NCI-H1417 treated with DMSO at 0.1 percent for 48 hours (cell line): ENCODE measurements at places on chromosomes 7 and 10.

DNA sequence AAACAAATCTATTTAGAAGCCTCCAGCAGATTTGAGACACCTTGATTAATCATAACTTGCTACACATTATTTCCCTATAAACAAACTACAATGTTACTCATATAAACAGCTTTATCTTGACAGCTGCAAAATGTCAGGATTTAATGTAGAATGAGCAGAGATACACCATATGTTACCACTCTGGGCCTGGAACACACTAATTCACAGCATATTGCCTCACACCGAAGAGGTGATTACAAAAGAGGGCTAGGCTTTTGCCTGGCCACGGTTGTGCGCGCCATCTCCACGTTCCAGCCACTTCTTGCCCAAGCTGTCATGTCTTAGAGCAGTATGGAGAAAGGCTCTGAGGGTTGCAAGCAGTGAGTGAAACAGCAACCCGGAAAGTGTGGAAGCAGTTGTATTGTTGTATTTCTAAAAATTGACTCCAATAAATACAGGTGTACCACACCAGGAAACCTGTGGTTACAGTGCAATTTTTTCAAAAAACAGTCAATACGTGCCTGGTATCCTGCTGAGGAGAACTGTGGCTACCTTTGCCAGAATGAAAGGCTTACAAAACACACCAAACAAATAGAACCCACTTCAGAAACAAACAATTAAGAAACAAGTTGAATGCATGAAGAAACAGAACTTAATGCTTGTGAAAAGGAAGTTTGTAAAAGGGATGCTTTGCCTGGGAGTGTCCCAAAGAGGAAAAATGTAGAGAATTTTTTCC is 498.1 kb downstream of the PLXNA4 start:
- DNase-seq, result no peak

- no peak for DNase-seq
Observed at GRCh38 chr10:13272164-13272571, 27.7 kb downstream of the PHYH start.

GRCh38 chr7:42445691-42446090 is 208.7 kb upstream of the GLI3 start:
- no peak for DNase-seq

DNA sequence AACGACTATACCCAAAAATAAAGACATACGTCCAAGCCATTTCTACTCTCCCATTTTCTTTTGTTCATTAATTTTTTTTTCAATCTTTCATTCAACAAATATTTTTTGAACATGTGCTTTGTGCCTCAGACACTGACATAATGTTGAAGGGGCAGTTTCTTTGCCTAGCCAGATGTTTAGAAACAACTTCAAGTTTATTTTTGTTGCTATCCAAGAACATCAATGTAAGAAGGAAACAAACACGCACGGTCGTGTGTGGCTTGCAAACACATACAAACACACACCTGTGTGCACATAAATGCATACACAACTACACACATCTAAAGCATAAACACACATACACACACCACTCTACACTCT is 39.9 kb downstream of the BTBD16 start:
- no peak for DNase-seq

DNA sequence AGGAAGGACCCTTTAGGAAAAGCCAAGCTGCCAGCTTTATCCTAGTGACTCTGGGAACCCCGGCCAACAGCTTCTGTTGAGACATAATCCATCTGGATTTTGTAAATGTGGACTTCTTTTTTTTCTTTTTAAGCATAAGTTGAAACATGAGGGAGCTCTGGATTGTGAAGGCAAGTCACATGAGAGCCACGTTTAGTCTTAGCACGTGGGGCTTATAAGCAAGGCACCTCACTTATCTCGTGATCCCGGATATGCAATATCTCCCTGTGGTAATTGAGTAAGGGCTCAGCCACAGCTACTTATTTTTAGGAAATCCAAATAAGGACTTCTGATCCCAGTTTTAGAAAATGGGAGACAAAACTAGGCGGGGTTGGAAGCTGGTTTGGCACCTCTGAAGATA is 111.2 kb upstream of the PTN start:
- DNase-seq, result no peak

- DNase-seq, result no peak
Observed at GRCh38 chr7:101915000-101915399, 97.6 kb downstream of the CUX1 start.

- DNase-seq, result no peak
Observed at GRCh38 chr7:119888251-119888650, 384.7 kb upstream of the KCND2 start.

- no peak for DNase-seq
Observed at GRCh38 chr7:191981-192649, at the start of gene FAM20C. TSS of gene FAM20C (plus strand) at chr7:192571. CDS start at chr7:193200, 629 bp downstream.

- no peak for DNase-seq
Observed at GRCh38 chr10:51311228-51311627, 236.9 kb downstream of the PRKG1 start.

DNA sequence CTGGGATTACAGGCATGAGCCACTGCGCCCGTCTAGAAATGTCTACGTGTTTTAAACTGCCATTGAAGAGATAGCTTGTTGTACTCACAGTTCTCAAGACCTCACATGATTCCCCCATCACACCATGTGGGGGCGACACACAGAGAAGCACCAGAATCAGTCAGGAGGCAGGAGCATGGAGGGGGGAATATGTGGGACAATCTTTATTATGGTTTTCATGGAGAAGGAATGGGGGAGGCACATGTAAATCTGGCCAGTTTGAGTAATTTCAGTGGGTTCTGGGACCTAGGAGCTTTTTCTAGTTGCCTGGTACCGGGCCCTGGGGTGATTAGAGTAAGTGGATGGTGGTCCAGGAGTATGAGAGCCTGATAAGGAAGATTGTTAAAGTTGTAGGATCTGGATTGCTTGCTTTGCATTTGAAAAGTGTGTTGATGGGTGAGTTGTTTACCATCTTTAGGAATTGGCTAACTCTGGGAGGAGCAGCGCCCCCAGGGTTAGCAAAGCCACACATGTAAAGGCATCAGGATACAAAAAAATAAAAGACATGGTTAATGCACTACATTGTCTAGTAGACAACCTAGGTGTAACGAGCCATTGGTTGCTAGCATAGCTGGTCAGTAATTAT is 85.4 kb upstream of the SLC13A1 start:
- DNase-seq, result no peak

GRCh38 chr7:115505136-115505535 is 525.4 kb downstream of the TFEC start:
- no peak for DNase-seq

DNA sequence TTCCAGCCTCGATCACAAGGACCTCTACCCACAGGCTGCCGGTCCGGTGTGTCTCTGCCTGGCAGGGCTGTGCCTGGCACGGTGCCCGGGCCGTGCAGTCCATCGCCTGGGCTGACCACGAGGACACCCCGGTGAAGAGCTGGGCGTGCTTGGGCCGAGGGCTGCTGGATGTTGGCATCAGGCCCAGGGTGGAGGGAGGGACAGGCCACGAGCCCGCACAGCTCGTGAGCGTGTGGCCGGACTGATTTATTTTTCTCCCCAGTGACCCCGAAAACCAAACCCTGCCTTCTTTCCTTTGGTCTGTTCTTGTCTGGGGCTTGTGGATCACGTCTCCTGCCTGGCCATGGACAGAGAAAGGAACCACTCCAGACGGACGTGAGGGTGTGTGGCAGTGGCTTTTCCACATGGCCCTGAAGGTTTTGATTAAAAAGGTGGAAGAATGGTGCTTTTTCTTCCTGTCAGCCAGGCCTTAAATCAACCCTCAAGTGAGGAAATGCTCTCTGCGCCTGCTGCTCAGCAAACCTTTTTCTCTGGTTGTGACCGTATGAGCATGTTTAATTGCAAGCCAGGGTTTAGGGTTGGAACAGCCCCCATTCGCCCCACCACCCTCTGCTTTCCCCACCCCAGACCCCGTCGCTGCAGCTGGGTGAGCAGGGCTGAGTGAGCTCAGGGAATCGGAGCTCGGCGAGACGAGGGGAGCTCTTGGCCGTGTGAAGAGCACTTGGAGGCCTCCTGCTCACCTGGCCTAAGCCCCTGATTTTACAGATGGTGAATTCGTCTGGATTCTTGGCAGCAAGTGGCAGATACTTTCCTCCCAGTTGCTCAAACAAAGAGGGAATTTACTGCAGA is 130.1 kb downstream of the RGS10 start:
- no peak for DNase-seq

DNA sequence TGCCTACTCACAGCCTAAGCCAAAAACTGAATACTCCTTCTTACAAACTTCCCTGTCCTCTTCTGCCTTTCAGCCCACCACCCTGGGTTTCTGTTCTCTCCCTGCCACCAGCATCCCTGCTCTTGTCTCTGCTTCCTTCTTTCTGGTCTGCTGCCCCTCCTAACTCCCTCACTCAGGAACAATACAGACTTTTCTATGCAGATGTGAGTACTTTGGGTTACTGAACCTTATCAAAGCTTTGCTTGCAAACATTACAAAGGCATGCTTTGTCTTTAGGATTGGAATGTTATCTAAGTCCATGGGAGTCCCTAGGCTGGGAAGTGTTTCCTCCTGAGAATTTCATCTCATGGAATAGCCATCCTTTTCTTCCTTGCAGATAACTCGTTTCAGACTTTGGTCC is 28.9 kb downstream of the CNNM1 start:
- no peak for DNase-seq

DNA sequence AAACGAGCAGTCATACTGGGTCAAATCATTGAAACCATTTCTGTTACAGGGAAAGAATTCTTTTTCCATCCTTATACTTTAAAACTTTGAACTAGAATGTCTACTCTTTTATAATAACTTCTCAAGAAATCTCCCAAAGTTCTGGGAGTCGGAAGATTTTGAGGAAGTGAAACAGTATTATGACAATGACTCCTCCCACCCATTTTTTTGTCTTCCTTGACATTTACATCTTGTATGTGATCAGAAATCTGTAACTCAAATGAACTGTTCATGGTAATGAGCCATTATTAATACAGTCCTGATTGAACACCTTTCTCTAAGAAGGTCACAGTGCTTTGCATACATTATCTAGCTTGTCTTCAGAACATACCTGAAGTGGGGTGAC is 227.4 kb downstream of the CELF2 start:
- DNase-seq, result no peak

GRCh38 chr7:140685407-140686087 is 11.0 kb upstream of the NDUFB2 start:
- no peak for DNase-seq

DNA sequence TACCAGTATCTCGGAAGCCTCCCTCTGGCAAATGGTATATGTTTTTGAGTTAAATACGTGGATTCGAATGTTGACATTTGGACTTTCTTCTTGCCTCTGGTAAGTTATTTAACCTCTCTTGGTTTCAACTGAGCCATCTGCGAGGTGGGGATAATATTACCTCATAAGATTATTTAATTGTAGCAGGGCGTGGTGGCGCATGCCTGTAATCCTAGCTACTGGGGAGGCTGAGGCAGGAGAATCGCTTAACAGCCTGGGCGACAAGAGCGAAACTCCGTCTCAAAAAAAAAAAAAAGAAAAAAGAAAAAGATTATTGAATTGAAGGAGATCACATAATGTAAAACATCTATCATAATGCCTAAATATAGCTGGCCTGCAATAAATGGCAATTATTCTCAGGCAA is 396 bp upstream of the TAF5 start:
- DNase-seq, result no peak

DNA sequence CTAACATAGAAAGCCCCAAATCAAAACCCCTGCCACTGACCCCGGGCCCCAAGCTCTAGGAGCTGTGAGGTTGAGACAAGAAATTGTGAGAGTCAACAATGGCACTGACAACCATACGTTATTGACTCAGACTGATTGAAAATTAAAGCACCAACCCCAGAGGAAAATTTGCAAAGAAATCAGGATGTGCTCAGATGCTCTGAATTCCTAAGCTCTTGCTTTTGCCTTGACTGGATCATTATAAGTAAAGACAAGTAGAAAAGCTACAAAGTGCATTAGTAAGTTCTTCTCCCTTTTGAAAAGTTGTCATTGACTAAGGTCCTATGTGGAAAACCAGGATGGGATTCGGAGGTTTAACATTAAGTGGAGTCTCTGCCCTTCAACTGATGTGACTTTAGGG is 130.2 kb downstream of the SAMD9 start:
- DNase-seq, result no peak

DNA sequence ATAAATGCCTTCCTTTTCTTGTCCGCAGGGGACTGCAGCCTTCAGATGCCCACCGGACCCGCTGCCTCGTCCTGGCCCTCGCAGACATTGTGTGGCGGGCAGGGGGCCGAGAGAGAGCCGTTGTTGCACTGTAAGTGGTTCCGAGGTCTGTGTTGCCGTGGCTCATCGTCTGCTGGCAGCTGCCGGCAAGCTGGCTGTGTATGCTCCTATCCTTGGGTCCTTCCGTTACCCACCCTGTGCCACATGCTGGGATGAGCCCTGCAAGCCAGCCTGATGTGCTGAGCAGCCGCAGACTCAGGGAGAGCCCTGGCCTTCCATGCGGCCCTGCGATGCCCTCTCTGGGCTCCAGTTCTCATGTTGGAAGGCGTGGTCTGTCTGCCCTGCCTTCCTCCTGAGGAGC is 61.2 kb upstream of the AQP1 start:
- DNase-seq, result no peak

DNA sequence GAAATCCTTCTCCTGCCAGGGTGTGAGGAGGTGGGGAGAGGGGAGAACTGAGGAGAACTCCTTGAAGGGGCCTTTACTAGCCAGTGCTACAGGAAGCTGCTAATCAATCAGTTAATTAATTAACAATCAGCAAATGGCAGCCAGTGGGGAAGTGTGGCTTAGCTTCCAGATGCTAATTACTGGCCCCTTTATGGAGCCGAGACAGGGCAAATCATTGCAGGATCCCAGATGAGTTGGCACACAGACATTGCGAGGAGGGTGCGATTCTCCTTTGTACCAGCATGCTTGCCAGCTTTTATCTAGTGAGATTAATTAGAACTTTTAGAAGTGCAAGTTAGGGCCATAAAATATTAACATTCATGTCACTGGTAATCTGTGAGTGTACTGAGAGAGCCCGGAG is 84.0 kb downstream of the XRCC2 start:
- DNase-seq, result no peak

GRCh38 chr10:44356139-44357022 is 28.5 kb downstream of the CXCL12 start:
- DNase-seq, result no peak

DNA sequence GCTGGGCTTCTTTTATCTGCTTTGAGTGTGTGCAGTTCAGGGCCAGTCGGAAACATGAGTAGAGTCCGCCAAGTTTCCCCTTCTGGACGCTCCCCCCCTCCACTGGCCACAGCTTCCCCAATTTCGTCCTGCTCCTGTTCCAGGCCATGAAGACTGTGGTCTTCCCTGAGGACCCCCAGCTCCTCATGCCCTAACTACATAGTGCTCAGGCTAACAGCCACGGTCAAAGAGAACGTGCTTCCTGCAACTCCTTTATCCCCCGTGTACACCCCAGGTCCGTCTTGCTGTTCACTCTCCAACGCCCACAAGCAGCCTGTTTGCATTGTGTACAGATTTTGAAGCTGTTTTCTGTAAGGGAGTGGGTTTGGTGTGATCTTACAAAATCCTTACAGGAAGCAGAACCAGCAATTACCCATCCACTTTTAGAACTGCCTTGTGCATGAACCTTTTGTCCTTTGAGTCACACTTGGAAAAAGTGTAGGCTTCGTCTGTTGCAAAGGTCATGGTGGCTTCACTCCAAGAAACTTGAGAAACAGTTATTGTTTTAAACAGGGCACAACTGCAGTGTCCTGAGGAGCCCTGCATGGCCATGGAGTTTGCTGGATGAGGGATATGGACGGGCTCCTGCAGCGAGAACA is 77.0 kb upstream of the FAM20C start:
- DNase-seq, result no peak

GRCh38 chr7:107867858-107868466 is 23.0 kb upstream of the DLD start:
- DNase-seq, result no peak

- DNase-seq, result no peak
Observed at GRCh38 chr7:157072361-157072760, 61.9 kb upstream of the MNX1 start.
